ENCODE measurements at places on chromosomes 16 and 17. TPM values are rescaled to one million over a fixed set of nuclear protein-coding genes. Genes with fewer than 3 reads are reported as not detected.

Gene RRAD
- total RNA-seq = 1.3 TPM

Gene CPNE2
- total RNA-seq = 13.3 TPM

Gene CD300LF
- total RNA-seq = 20.5 TPM

Gene TBC1D3E
- total RNA-seq = not detected

Gene SLC5A10
- 0.10 TPM for total RNA-seq

Gene GPRC5B
- total RNA-seq = 0.21 TPM

Gene SECTM1
- total RNA-seq = 49.5 TPM

Gene LHX1
- total RNA-seq = not detected

Gene PERCC1
- total RNA-seq = 0.84 TPM

Gene GRIN2C
- not detected for total RNA-seq

Gene NOG
- 12.0 TPM for total RNA-seq

Gene NUDT7
- total RNA-seq = 1.5 TPM

Gene PGAP6
- 24.8 TPM for total RNA-seq

Gene HOXB4
- total RNA-seq = 0.31 TPM

Gene CCL13
- total RNA-seq = not detected

Gene CCL14
- not detected for total RNA-seq

Gene WNK4
- 0.10 TPM for total RNA-seq

Gene VAT1L
- 0.10 TPM for total RNA-seq

Gene DHRS7C
- not detected for total RNA-seq

Gene TMC8
- total RNA-seq = 138 TPM

Gene KRT14
- not detected for total RNA-seq

Gene TP53TG3F
- total RNA-seq = not detected

Gene SYCE1L
- 0.52 TPM for total RNA-seq

Gene IL32
- 115 TPM for total RNA-seq

Gene CES4A
- total RNA-seq = 5.6 TPM

Gene IKZF3
- 47.5 TPM for total RNA-seq

Gene TMEM114
- total RNA-seq = not detected

Gene METRNL
- 72.7 TPM for total RNA-seq

Gene CDRT15L2
- total RNA-seq = not detected

Data from mononuclear cell (primary cell).